ENCODE measurements at places on chromosomes 16 and 17. TPM values are rescaled to one million over a fixed set of nuclear protein-coding genes. Genes with fewer than 3 reads are reported as not detected.

Gene LMF1
- total RNA-seq = 7.9 TPM

Gene CAVIN1
- 352 TPM for total RNA-seq

Gene ZNF500
- total RNA-seq = 6.6 TPM

Gene HOXB3
- 6.9 TPM for total RNA-seq

Gene GCSH
- 55.9 TPM for total RNA-seq

Gene RAP1GAP2
- total RNA-seq = 36.5 TPM

Gene TNS4
- 271 TPM for total RNA-seq

Gene GPR179
- total RNA-seq = 0.03 TPM

Gene TMEM204
- total RNA-seq = 0.08 TPM

Gene IRX5
- 1.9 TPM for total RNA-seq

Gene KLHL10
- total RNA-seq = not detected

Gene FOXC2
- total RNA-seq = 5.6 TPM

Gene ZNF287
- 8.3 TPM for total RNA-seq

Gene GCGR
- 0.08 TPM for total RNA-seq

Gene SYNRG
- total RNA-seq = 15.9 TPM

Gene KRT20
- 0.18 TPM for total RNA-seq

Gene TBC1D3K
- not detected for total RNA-seq

Gene TAT
- not detected for total RNA-seq

Gene TMUB2
- 32.9 TPM for total RNA-seq

Gene HBA2
- 0.38 TPM for total RNA-seq

Gene FOXF1
- 0.03 TPM for total RNA-seq

Gene KCNJ12
- total RNA-seq = 1.5 TPM

Gene NPIPA7
- total RNA-seq = 12.4 TPM

Gene TBC1D28
- not detected for total RNA-seq

Gene CCL5
- 0.80 TPM for total RNA-seq

Gene HOXB13
- total RNA-seq = 1.6 TPM

Gene CCL23
- not detected for total RNA-seq

Gene SEPTIN12
- not detected for total RNA-seq

Gene SLC13A2
- total RNA-seq = 0.12 TPM

Gene COG4
- total RNA-seq = 31.7 TPM

Gene LUC7L3
- 104 TPM for total RNA-seq

Gene MYH8
- total RNA-seq = not detected

Gene KIF22
- 83.7 TPM for total RNA-seq

Gene KRTAP3-2
- not detected for total RNA-seq

Gene SEC14L5
- 0.06 TPM for total RNA-seq

Gene PIPOX
- 0.29 TPM for total RNA-seq

Gene TMEM235
- total RNA-seq = not detected

Gene CASKIN1
- total RNA-seq = 0.58 TPM

Gene GGT6
- total RNA-seq = not detected
